HT1080 (cell line): ENCODE measurements at places on chromosomes 4 and X. TPM values are rescaled to one million over a fixed set of nuclear protein-coding genes. Genes with fewer than 3 reads are reported as not detected.
A peak's percentile ranks its signal among the peaks of the same experiment; 100 is the strongest.

The TBL1X gene
- 33.5 and 37.9 TPM in 2 replicates for total RNA-seq

DNA sequence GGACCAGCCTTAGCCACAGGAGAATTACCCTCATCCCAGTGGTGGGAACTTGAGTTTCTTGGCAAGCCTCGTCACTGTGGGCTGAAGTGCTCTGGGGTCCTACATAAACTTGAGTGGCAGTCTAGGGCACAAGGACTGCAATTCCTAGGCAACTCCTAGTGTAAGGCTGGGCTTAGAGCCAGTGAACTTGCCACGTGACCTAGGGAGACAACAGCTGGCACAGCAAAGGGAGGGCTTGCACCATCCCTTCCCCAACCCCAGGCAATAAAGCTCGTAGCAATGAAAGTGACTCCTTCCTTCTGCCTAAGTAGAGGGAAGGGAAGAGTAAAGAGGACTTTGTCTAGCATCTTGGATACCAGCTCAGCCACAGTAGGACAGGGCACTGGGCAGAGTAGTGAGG is 81.8 kb downstream of the TEX11 start:
- no peak for DNase-seq

DNA sequence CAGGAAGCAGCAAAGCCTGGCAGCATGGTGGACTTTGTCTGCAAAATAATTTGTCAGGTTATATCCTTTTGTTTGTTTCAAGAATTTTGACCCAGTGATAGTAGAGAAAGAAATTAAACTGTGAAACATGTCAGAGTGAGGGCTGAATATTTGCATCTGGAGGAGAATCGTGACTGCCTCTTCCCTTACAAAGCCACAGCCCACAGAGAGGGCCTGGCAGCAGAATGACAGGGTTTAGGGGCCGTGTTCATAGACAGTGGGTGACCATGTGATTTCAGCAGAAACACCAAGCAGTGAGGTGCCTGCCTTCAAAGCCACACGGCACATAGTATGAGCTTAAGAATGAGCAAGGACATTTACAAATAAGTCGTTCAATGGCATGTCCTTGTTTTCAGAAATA is 24.4 kb upstream of the PLAC8 start:
- DNase-seq, result no peak

DNA sequence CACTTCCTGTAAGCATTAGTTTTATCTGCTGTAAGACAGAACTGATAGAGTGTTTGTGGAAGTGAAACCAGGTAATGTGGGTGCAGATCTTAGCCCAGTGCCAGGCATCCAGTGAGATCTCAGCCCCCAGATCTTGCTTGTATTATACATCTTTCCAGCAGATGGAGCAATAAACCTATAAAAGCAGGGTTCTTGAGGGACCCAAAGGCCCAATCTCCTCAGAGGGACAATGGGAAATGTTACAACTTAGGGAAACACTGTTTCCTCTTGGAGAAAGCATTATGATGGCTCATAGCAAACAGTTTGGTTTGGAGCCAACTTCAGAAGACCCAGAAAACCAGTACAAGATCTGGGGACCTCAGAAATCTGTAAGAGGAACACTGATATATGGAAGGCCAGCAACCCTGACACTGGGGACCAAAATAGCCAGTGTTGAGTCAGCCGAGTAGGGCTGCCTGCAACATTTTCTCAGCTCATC is 206.3 kb downstream of the SLC7A11 start:
- DNase-seq, result peak; percentile 66

The FGG gene
- total RNA-seq, result 0.11 TPM in 1 of 2 replicates, not detected in the other

The FOXO4 gene
- total RNA-seq, result 1.2 and 1.8 TPM in 2 replicates

The DCAF8L2 gene
- not detected in 2 replicates for total RNA-seq

- no peak for DNase-seq
Measured at GRCh38 chrX:150364347-150365050, 1.4 kb downstream of the MAMLD1 start.

- no peak for DNase-seq
Measured at GRCh38 chrX:68935362-68935761, 106.5 kb downstream of the EFNB1 start.

- peak; percentile 96 for DNase-seq
Measured at GRCh38 chr4:128386761-128387599, 99.4 kb upstream of the PGRMC2 start.

The TSR2 gene
- total RNA-seq, result 25.6 and 29.3 TPM in 2 replicates

DNA sequence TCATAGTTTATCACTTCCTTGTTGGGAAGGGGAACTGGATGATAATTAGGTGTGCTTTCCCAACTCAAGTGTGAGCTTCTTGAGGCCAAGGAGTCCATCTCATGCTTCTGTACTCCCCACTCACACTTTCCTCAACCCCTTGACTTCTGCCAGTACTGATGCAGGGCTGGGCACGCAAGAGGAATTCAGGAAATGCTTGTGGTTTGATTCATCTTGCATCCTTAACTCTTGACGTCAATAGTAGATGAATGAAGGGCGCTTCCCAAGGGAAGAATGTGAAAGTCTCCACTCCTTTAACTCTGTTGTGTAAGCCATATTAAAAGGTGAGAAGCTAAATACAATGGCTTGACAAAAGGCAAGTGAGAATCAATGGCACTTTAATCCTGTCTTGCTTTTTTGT is 101.8 kb downstream of the AGTR2 start:
- peak; percentile 95 for DNase-seq

The VEGFD gene
- 0.37 TPM in 1 of 2 replicates, not detected in the other for total RNA-seq

The PRR32 gene
- total RNA-seq, result not detected in 2 replicates

The P2RY8 gene
- total RNA-seq, result 1.1 and 1.3 TPM in 2 replicates

DNA sequence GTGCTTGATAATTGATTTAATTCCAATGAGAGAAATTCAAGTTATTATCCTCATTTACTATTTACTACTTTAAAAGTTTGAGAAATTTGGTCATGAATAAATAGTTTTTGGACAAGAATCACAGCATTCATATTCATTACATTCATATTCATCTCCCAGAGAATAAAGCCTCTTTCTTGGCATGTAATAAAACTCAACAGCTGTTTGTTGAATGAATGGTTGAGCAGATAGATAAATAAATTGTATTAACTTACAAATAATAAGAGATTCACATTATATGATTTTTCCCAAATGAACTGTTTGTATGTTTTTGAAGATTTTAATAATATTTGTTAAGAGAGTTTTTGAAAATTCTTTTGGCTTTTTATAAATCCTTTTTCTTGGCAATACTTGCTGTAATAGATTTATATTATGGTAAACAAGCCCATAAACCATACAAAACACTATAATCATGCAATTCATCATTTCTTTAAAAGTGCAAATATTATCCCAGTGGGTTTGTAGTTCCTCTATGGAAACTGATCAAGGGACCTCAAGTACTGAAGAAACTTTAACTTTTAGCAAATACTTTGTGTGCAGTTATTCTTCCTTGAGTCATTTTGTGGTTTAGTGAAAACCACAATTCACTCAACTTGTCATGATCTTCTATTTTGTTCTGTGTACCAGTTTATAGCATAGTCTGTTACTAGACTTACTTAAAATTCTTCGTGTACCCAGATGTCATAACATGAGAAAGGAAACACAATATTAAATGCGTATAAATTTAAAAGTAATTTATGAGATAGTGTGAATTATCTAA is 371.8 kb downstream of the ADGRL3 start:
- peak; percentile 78 for DNase-seq

GRCh38 chr4:106717091-106717490 is 319.0 kb downstream of the DKK2 start:
- no peak for DNase-seq

- DNase-seq, result no peak
Measured at GRCh38 chrX:54529151-54529550, 868 bp upstream of the GNL3L start.

GRCh38 chrX:39167791-39168190 is 366.5 kb downstream of the MID1IP1 start:
- no peak for DNase-seq

DNA sequence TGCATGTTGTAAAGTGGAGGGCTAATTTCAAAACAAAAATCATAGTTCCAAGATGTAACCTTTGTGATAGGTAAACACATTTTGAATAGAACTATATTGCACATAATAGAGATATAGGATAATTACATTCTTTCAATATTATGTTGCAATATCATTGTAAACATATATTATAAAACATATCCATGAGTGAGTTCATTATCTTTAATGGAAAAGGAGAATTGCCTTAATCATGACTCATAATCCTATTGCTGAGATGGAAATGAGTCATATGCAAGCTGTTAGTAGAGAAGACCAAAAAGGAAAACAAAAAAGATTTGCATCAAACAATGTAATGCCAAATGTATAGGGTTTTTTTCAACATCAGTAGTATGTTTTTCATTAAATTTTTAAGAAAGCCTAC is 73.7 kb upstream of the WDR44 start:
- DNase-seq, result no peak

- no peak for DNase-seq
Measured at GRCh38 chrX:120269373-120270035, 18.9 kb downstream of the ZBTB33 start.

- DNase-seq, result no peak
Measured at GRCh38 chr4:102541697-102542096, 40.5 kb downstream of the NFKB1 start.

- no peak for DNase-seq
Measured at GRCh38 chr4:168536448-168536847, 39.6 kb downstream of the PALLD start.

The FGF13 gene
- 4.8 and 4.9 TPM in 2 replicates for total RNA-seq
